Effector memory CD4-positive, alpha-beta T cell (primary cell): ENCODE measurements at places on chromosomes 3 and 15.

- no peak for DNase-seq
Measured at GRCh38 chr3:121228971-121229370, 316.8 kb downstream of the POLQ start.

GRCh38 chr15:71049706-71050422, 65.4 kb upstream of the THSD4 start:
- no peak for DNase-seq

- no peak for DNase-seq
Measured at GRCh38 chr3:173826901-173827609, 429.5 kb downstream of the NLGN1 start.

DNA sequence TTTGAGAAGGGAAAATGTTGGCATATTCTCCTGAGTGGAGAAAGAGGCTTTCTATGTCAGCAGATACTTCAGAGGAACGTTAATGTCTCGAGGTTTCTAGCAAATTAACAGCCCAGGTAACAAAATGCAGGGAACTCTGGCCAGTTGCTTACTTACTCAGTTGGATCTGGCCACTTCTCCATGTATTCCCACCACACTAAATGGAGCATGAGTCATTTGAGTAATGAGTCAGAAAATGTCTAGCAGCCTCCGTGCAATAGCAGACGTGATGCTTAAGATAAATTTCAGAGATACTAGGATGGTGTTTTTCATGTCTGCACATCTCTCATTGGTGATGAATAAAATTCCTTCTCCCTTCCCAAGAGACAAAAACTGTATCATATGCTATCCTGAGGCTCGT, 671.5 kb downstream of the FHIT start:
- DNase-seq = no peak

GRCh38 chr3:78917536-78917935, 850.3 kb downstream of the ROBO1 start:
- no peak for DNase-seq

DNA sequence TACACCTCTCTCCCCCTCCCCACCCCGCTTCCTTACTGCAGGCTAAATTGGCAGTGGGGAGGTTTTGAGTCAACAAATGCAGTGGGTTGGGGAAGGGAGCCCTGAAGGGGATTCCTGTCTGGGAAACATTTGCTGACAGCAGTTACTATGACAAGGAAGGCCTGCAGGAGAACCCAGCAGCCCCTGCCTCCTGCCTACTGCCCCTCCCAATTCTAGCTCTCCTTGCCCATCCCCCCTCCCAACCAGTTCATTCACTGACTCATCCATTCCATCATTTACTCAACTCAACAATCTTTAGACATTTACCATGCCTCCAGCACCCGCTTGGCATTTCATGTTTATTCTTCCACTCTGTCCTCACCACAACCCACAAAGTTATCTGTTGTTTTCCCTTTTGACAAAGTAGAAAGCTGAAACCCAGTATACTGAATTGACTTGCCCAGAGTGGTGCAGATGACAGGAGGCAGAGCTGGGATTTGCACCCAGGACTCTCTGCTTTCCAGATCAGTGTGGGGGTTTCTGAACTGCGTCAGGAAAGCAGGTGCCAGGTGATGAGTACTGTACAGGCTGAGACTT, 75.0 kb downstream of the MAGEF1 start:
- no peak for DNase-seq

DNA sequence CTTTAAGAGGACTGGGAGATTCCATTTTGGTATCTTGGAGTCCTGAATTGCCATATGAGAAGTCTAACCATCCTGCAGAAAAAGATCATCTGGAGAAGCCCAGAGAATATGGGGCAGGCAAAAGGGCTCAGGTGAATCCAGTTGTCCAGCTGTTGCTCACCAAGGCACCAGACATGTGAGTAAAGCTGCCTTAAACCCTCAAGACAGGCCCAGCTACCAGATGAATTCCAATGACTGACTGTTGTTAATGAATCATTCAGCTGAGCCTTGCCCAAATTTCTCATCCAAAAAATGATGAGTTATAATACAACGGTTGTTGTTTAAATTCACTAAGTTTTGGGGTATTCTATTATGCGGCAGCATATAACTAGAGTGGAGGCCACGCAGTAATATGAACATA, 22.0 kb upstream of the NANOGP8 start:
- no peak for DNase-seq
